Parietal lobe (tissue), 2 donors: ENCODE measurements at places on chromosomes 13 and 19. TPM values are rescaled to one million over a fixed set of nuclear protein-coding genes. Genes with fewer than 3 reads are reported as not detected.

The KIR2DL4 gene
- not detected for total RNA-seq

The FBXO27 gene
- total RNA-seq: 5.9 TPM

The KCNK6 gene
- 0.31 TPM for total RNA-seq

The NPAS1 gene
- 10.0 TPM for total RNA-seq

The ZSCAN1 gene
- 0.94 TPM for total RNA-seq

The ZNF324B gene
- 21.9 TPM for total RNA-seq

The VSTM2B gene
- 18.8 TPM for total RNA-seq

The ZNF208 gene
- total RNA-seq: 14.7 TPM

The CPB2 gene
- total RNA-seq: not detected

The DPF1 gene
- total RNA-seq: 47.0 TPM

The PTGIR gene
- not detected for total RNA-seq

The ADGRE3 gene
- total RNA-seq: not detected

The DACH1 gene
- 7.8 TPM for total RNA-seq

The GNG7 gene
- total RNA-seq: 5.6 TPM

The ZNF563 gene
- total RNA-seq: 2.5 TPM

The PROZ gene
- total RNA-seq: not detected

The SHANK1 gene
- total RNA-seq: 49.1 TPM

The CD177 gene
- 0.31 TPM for total RNA-seq

The SLAIN1 gene
- total RNA-seq: 525 TPM

The PLEKHF1 gene
- total RNA-seq: 0.63 TPM

The ZNF415 gene
- total RNA-seq: 32.2 TPM

The WDR83 gene
- 14.4 TPM for total RNA-seq

The CCDC70 gene
- total RNA-seq: not detected

The FCAR gene
- not detected for total RNA-seq

The PPM1N gene
- total RNA-seq: 0.94 TPM

The ATP7B gene
- 32.2 TPM for total RNA-seq

The SIGLEC14 gene
- total RNA-seq: 0.63 TPM

The LIN7B gene
- total RNA-seq: 21.6 TPM

The KRTDAP gene
- not detected for total RNA-seq

The MRPL4 gene
- total RNA-seq: 15.0 TPM

The VSIG10L gene
- total RNA-seq: 0.63 TPM

The PLK5 gene
- total RNA-seq: 0.31 TPM
